Stimulated activated CD8-positive, alpha-beta memory T cell treated with anti-CD3 and anti-CD28 coated beads, Interleukin-12 subunit alpha, Interleukin-12 subunit beta, amount 100 ng/mL, for 4 hours (primary cell): ENCODE measurements at places on chromosomes 2 and 18.

- no peak for DNase-seq
Observed at GRCh38 chr2:237920673-237921072, 46.1 kb upstream of the UBE2F start.

GRCh38 chr2:124983595-124983994 is 958.5 kb downstream of the CNTNAP5 start:
- no peak for DNase-seq

- no peak for DNase-seq
Observed at GRCh38 chr2:45210462-45211195, 201.4 kb upstream of the SIX2 start.

DNA sequence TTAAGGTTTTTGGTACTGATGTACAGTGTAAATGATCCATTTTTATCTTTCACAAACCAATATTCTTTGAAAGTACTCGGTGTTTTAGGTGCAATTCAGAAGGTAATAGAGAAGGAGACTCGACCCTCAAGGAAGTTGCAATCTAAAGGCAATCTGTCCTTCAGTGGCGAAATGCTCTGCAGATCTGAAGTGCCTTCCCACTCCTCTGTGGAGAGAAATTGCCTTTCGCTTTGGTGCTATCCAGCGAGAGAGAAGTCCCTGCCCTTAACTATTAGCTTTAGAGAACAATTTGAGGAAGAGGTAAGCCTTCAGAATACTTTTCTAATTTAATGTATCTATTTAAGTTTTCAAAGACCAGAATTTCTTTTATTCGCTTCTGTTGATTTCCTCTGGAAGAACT is 371.8 kb upstream of the FANCL start:
- DNase-seq: no peak

DNA sequence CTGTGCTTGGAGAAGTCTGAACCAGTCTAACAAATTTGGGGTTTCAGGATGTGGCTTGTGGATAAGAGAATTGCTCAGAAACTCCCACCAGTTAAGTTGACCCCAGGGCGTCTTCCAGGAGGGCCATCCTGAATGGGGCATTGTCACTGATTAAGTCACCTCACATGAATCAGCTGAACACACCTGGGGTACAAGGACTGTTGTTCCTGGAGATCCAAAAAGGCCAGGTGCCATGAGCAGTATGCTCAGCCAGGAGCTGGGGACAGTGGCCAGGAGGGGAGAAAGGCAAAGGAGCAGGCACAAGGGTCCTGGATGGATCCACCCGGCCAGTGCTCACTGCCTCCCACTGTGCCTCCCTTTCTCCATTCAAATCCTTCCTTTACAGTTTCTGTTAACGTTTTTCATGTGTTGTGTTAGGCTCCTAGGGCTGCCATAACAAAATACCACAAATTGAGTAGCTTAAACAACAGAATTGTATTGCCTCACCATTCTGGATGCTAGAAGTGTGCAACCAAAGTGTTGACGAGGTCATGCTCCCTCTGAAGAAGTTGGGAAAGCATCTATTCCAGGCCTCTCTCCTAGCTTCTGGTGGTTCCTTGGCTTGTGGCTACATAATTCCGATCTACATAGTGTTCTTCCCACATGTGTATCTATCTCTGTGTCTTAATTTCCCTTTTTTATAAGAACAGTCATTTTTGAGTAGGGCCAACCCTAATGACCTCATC is 33.4 kb downstream of the TRABD2A start:
- no peak for DNase-seq

DNA sequence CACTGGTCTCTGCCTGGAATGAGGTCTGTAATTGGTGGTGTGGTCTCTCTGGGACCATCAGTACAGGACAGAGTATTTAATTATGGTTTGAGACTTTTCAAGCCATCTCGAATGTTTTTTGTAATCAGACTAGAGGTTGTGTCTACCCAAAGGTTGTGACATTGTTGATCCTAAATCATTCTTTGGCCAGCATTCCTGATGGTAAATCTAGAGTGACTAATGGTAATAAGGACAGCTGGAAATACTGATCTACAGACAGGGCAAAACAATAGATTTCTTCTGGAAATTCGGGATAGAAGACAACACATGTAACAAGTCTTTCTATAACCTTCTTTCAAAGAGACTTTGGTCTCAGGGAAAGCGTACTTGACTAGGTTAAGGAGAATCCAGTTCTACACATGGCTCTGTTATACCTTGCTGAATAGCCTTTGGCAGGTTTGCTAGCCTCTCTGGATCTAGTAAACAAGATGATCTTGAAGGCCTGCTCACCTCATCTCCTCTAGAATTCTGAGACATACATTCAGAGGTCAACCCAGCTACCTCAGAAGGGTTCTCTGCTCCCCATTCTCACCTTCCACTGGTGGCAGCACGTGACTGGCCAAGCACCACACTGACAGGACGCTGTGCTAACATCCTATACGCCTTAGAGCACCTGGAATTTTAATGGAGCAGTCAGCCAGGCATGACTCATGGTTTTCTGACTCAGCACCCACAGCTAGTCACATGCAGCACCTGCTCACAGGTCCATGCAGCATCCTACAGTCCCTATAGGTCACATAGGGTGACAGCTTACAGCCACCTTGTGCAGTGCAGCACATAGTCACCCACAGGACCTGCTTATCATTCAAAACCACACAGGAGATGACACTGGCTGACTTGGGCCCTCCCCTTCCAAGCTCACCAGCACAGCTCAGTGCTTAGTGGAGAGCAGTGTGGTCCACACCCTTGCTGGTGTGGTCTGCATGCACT is 12.2 kb downstream of the PLB1 start:
- peak; percentile 14 for DNase-seq

- DNase-seq: no peak
Observed at GRCh38 chr18:58355243-58355642, 273.6 kb downstream of the ALPK2 start.

DNA sequence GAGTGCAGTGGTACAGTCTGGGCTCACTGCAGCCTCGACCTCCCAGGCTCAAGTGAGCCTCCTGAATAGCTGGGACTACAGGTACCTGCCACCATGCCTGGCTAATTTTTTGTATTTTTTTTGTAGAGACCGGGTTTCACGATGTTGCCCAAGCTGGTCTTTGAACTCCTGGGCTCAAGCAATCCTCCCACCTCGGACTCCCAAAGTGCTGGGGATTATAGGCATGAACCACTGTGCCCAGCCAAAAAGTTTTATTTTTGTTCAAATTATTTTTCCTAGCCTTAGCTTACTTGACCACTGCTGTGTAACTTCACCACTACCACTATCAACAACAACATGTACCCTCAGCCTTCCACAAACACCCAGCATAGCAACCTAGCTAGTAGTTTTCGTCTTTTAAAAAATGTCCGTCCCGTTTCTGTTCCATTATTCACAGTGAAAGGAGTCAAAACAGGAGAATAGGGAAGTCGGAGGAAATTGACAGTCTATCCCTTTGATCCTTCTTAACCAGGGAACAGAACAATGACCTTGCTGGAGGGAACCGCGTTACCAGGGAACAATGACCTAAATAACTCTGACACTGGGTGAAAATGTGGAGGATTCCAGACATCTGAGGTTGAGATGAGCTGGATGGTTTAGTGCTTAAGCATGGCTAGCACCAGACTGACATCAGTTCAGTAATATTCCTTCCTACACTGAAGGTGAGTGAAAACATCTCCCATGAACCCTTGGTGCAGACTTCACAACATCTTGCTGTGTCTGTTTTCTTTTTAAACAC is 69.2 kb upstream of the ARL4C start:
- DNase-seq: no peak

DNA sequence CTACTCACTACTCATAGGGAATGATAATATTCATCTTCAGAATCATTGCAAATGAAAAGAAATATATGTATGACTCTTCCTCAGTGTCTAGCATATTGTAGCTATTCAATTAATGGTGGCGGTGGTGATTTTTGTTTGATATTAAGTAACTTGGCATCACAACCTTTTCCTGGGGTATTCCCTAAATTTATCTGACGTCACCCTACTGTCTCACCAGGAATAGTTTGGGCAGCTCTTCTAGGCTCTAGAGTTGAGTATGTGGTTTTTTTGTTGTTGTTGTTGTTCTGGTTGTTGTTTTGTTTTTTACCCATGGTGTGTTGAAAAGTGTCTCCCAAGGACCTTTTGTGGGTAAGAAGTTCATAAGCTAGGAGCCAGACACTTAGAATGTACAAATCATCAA is 1320.3 kb upstream of the LRRTM1 start:
- no peak for DNase-seq

- no peak for DNase-seq
Observed at GRCh38 chr2:232418466-232419244, 12.0 kb downstream of the ALPG start.

DNA sequence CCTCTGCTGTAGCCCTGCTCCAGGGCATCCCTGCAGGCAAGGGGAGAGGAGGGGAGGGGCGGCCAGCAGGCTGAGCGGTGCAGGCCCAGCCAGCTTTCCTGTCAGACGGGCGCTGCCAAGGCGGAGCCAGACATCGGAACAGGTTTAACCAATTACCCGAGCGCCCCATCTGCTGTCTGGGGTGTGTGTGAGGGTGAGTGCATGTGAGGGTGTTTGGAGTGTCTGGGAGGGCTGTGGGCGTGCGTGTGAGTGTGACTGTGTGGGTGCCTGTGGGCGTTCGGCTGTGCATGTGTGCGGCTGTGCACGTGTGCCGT is 20.0 kb downstream of the EMX1 start:
- no peak for DNase-seq

GRCh38 chr2:199258291-199258690 is 199.4 kb downstream of the SATB2 start:
- DNase-seq: no peak

GRCh38 chr18:13186687-13187086 is 31.9 kb upstream of the LDLRAD4 start:
- no peak for DNase-seq

DNA sequence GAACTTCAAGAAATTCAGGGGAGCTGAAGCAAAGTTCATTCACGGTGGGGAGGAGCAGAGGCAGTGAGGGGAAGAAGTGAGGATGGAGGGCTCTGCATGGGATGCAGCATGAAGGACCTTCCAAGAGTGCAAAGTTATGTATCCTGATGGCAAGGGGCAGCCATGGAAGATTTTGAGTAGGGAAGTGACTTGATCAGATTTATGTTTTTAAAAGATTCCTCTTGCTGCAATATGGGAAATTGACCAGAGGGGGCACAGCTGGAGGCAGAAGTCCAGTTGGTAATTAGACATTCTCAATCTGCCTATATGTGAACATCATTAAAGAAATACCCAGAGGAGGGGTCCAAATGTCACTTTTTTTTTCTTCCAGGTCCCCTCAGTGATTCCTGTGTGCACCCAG is 21.5 kb upstream of the ANXA4 start:
- no peak for DNase-seq

GRCh38 chr2:45458909-45459563 is 152.0 kb downstream of the SRBD1 start:
- no peak for DNase-seq

DNA sequence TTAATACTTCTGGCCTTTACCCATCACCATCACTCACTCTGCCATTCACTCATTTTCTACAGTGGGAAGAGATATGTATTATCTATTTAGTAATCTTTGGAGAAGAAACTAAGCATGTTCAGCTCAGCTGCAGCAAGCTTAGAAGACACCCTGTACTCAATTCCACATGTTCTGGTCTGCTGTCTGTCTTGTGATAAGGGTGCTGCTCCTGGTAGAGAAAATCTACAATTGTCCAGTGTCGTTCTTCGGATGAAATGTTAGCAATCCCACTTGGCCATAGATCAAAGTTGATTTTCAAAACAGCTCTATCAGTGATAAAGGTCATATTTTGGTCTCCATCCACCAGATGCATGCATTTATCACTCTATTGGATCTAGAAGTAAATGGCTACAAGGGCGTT is 337.1 kb downstream of the LRRTM4 start:
- DNase-seq: no peak

- DNase-seq: no peak
Observed at GRCh38 chr2:31235504-31235902, 1.6 kb downstream of the EHD3 start.

- DNase-seq: no peak
Observed at GRCh38 chr18:48806551-48807261, 144.1 kb downstream of the SMAD7 start.

DNA sequence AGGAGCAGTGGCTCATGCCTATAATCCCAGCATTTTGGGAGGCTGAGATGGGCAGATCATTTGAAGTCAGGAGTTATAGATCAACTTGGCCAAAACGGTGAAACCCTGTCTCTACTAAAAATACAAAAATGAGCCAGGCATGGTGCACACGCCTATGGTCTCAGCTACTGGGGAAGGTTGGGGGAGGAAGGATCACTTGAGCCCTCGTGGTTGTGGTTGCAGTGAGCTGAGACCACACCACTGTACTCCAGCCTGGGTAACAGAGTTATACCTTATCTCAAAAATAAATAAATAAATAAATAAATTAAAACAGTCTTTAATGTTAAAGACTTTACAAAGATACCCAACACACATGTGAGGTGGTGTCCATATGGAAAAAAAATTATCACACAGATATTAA is 134.0 kb downstream of the C2orf74 start:
- DNase-seq: no peak

DNA sequence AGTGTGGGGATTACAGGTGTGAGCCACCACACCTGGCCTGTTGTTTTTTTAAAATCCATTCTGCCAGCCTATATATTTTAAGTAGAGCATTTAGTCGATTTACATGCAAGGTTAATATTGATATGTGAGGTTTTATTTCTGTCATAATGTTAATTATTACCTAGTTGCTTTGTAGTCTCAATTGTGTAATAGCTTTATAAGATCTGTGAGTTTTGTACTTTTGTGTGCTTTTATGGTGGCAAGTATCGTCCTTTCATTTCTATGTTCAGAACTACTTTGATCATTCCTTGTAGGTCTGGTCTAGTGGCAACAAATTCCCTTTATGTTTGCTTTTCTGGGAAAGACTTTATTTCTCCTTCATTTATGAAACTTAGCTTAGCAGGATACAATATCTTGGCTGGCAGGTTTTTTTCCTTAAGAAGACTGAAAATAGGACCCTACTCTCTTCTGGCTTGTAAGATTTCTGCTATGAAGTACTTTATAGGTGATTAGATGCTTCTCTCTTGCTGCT is 51.0 kb upstream of the FAM117B start:
- DNase-seq: no peak

DNA sequence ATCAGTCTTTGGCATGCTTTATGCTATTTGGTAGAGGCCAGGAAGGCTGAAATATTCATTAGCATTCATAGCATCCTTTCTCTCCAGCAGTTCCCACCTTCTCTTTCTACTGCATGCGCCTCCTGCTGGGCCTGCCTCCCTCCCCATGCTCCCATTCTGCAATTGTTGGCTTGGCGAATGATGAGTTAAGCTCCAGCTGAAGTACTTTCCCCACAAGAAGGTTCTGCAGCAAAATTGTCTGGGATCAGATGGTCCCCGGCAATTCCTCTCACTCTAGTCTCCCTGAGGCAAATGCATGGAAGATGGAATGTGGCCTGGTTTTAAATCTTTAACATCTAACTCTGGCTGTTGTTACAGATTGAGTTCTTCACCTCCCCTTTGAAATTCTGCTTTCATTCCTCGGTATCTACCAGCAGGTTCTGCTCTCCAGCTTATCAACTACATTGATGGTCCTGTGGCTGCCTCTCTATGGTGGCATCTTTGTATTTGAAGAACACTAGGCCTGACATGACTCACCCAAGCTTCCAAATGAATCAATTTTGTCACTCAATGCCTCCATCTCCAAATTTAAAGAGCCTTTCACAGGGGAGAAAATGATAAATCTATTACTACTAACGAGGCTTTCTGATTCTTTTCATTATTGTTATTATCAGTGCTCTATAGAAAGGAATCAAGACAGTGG is 55.9 kb downstream of the KCTD18 start:
- DNase-seq: no peak
